SK-N-SH (cell line): ENCODE measurements at places on chromosomes 5 and 9.

DNA sequence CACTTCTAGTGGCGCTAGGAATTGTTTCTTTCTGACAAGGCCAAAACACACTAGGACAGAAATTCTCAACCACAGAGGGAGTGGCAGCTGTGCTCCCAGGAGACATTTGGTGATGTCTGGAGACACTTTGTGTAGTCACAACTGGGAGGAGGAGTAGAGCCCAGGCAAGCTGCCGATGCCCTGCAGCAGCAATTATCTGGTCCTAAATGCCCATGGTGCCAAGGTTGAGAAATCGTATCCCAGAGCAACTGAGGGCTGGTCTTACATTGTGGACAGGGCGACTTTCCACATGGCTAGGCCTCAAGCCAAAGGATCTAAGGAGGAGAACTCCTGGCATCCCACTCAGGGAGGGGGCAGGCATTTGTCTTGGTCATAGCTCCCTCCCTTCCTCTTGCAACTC, 259.9 kb downstream of the GADD45G start:
- H3K27ac ChIP-seq: no peak overlapping the region
- peaks cover 3% of the 10 kb centered on the region; the same call in 1 of the 2 replicates for H3K4me1 ChIP-seq
- no peaks in the 10 kb centered on the region for H3K27me3 ChIP-seq
- no peak for DNase-seq
- no peak overlapping the region for H3K4me3 ChIP-seq
- H3K36me3 ChIP-seq: no peaks in the 10 kb centered on the region

- no peak overlapping the region for H3K4me3 ChIP-seq
- H3K36me3 ChIP-seq: no peaks in the 10 kb centered on the region
- H3K27ac ChIP-seq: no peak overlapping the region
- DNase-seq: no peak
- no peaks in the 10 kb centered on the region for H3K27me3 ChIP-seq
These were observed 379.5 kb downstream of the TMEM232 start for GRCh38 chr5:110346893-110347358.

- H3K36me3 ChIP-seq: no peaks in the 10 kb centered on the region
- DNase-seq: peak; percentile 93
- H3K4me3 ChIP-seq: no peak overlapping the region
- no peak overlapping the region for H3K27ac ChIP-seq
These were observed 17.9 kb downstream of the CRB2 start for GRCh38 chr9:123373946-123374345.

GRCh38 chr5:155960177-155960576, 366.8 kb upstream of the SGCD start:
- no peaks in the 10 kb centered on the region for H3K4me1 ChIP-seq
- no peaks in the 10 kb centered on the region for H3K36me3 ChIP-seq
- no peak for DNase-seq
- H3K27me3 ChIP-seq: no peaks in the 10 kb centered on the region
- no peak overlapping the region for H3K27ac ChIP-seq

DNA sequence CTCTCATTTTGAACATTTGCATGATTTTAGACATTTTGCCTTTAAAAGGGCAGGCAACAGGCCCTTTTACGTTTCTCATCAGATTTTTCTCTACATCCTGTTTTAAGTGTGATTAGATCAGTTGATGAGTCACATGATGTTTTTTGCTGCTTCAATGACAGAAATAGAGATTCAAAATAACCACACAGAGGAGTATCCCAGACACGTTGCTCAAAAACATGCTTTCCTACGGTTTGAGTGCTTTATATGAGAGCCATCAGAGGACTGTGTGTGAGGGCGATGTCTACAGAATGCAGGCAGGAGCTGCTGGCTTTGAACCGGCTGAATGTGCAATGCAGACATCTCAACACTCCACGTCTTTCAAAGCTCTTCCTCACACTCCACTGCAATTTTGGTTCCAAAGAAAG, 42.1 kb downstream of the OTULIN start:
- peak overlapping the region; percentile 58 for H3K27ac ChIP-seq
- no peaks in the 10 kb centered on the region for H3K27me3 ChIP-seq
- peaks cover 9% of the 10 kb centered on the region for H3K4me1 ChIP-seq
- peaks cover 38% of the 10 kb centered on the region for H3K36me3 ChIP-seq

DNA sequence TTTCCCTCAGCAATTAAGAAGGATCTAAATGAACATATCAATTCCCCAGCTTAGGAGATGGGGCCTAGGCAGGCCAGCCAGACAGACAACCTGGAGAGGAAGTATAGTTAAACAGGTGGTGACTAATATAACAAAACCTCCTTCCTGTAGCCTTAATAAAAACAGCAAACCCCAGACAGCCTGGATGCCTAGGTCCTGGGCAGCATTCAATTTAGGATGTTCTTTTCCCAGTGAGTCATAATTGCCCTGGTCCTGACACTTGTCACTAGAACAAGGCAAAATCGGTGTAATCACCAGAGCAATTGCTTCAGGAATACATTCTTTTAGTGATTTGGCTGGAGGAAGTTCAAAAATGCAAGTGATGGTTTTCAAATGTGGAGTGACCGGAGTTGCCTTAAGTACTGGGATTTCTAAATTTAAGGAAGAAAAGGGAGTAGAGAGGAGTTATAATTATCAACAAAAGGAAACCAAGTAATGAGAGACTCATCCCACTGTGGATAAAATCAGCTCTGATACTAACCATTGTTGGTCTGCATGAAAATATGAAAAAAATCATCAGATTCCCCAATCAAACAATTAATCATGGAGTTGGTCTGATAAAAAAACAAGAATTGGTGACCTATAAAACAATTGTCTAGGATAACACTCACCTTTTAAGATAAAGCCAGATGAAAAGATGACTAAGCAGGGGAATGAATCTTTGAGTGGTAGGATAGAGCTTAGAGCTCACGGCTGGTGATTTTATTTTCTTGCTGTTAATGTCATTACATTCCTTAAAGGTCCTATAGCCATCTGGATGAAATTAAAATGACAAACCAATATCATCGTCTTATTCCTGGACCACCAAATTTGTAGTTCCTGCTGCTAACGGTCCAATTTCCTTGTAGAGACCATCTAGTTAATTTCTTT, 39.0 kb upstream of the TARS1 start:
- H3K27me3 ChIP-seq: no peaks in the 10 kb centered on the region
- H3K4me1 ChIP-seq: peaks cover 3% of the 10 kb centered on the region
- peak overlapping the region; percentile 95 for H3K27ac ChIP-seq
- H3K4me3 ChIP-seq: peak overlapping the region; percentile 26

DNA sequence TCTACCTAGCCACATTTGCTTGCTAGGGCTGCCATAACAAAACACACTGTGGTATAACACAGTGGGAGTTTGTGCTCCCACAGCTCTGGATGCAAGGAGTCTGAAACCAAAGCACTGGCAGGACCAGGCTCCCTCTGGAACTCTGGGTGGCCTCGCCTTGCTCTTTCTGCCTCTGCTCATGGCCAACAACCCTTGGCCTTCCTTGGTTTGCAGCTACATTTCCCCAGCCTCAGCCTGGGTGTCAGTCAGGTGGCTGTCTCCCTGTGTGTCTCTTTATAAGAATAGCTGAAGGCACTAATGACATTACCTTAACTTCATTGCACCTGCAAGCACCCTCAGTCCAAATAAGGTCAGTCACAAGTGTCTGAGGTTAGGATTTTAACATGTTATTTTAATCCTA, 101.0 kb upstream of the IRX2 start:
- peaks cover 6% of the 10 kb centered on the region; the same call in 1 of the 2 replicates for H3K27me3 ChIP-seq
- H3K36me3 ChIP-seq: no peaks in the 10 kb centered on the region
- no peak for DNase-seq

GRCh38 chr9:91191411-91192380, 170.0 kb downstream of the AUH start:
- H3K27ac ChIP-seq: no peak overlapping the region
- no peaks in the 10 kb centered on the region for H3K36me3 ChIP-seq
- no peak for DNase-seq
- H3K4me1 ChIP-seq: no peaks in the 10 kb centered on the region; the same call in 1 of the 2 replicates
- H3K27me3 ChIP-seq: no peaks in the 10 kb centered on the region

GRCh38 chr5:100900796-100901781, 2.0 kb downstream of the ST8SIA4 start:
- H3K27ac ChIP-seq: no peak overlapping the region
- H3K4me1 ChIP-seq: no peaks in the 10 kb centered on the region

GRCh38 chr5:143129910-143130612, 273.4 kb downstream of the NR3C1 start:
- H3K27me3 ChIP-seq: no peaks in the 10 kb centered on the region
- peaks cover 15% of the 10 kb centered on the region for H3K4me1 ChIP-seq
- H3K4me3 ChIP-seq: no peak overlapping the region
- no peak for DNase-seq
- peaks cover 12% of the 10 kb centered on the region; the same call in 1 of the 2 replicates for H3K36me3 ChIP-seq
- peak overlapping the region; percentile 39 for H3K27ac ChIP-seq

DNA sequence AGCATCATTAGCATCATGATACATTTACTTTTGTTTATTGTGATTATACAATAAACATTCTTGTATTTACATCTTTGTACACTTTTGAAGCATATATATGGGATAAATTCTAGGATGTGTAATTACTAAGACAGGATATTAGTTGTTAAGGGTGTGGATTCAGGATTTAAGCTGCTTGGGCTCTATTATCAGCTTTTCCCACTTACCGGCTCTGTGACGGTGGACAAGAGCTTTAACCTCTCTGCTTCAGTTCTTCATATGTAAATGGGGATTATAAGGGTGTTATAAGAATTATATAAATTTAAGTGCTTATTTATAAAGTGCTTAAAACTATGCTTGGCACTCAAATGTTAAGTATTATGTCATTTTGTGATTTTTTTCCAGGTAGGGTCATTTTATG, 131.1 kb downstream of the FER start:
- peaks cover 6% of the 10 kb centered on the region for H3K36me3 ChIP-seq
- no peak overlapping the region for H3K27ac ChIP-seq
- DNase-seq: no peak

DNA sequence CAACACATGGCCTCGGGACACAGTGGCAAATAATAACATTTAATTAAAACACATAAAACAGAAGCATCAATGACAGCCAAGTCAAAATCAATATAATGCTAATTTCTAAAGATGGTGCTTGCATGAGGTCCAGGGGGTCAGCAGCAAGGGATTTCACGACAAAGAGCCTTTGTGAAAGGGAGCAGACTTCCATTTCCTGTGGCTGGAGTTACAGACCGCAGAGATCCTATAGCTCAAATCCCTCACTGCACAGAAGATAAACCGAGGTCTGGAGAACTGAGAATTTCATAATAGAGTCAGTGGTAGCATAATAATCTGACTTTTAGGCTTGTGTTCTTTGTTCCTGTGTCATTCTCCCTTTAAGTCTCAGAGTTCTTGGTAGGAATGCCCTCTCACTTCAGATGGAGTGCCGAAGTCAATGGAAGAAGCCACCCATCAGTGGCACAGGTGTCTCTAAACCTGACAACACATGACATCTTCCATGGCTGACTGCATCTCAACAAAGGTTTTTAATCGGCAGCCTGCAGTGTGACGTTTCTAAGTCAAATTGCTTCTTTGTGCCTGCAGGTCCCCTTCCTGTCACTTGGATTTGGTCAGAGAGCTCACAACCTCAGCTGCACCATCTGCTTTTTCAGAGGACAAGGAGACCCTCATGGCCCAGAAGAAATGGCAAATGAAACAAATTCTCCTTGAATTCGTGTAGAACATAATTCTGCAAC, 67.4 kb downstream of the CARTPT start:
- no peak for DNase-seq
- 0 out of 2 replicates have a peak, but pooled peaks cover 4% of the 10 kb centered on the region for H3K4me1 ChIP-seq
- H3K27me3 ChIP-seq: no peaks in the 10 kb centered on the region
- H3K36me3 ChIP-seq: no peaks in the 10 kb centered on the region
- no peak overlapping the region for H3K27ac ChIP-seq

GRCh38 chr9:7316967-7317366, 482.6 kb downstream of the DMAC1 start:
- no peak overlapping the region for H3K27ac ChIP-seq
- no peak for DNase-seq
- H3K4me3 ChIP-seq: no peak overlapping the region
- no peaks in the 10 kb centered on the region for H3K27me3 ChIP-seq

GRCh38 chr9:136093346-136093986, 1.6 kb downstream of the NACC2 start:
- H3K27me3 ChIP-seq: no peaks in the 10 kb centered on the region
- no peak overlapping the region for H3K27ac ChIP-seq
- peak; percentile 69 for DNase-seq
- no peaks in the 10 kb centered on the region for H3K36me3 ChIP-seq
- H3K4me1 ChIP-seq: peaks cover 40% of the 10 kb centered on the region; the same call in 1 of the 2 replicates
- peak overlapping the region; percentile 78 for H3K4me3 ChIP-seq

- no peaks in the 10 kb centered on the region for H3K36me3 ChIP-seq
- no peaks in the 10 kb centered on the region; the same call in 1 of the 2 replicates for H3K27me3 ChIP-seq
- no peak overlapping the region for H3K4me3 ChIP-seq
These were observed 166.0 kb upstream of the IRX2 start for GRCh38 chr5:2917524-2917923.

GRCh38 chr5:136054142-136055019, 25.6 kb downstream of the TGFBI start:
- peak overlapping the region; percentile 97 for H3K27ac ChIP-seq
- H3K4me1 ChIP-seq: peaks cover 59% of the 10 kb centered on the region
- DNase-seq: no peak
- peaks cover 31% of the 10 kb centered on the region; the same call in 1 of the 2 replicates for H3K36me3 ChIP-seq
- no peaks in the 10 kb centered on the region for H3K27me3 ChIP-seq

GRCh38 chr9:88090151-88090581, 48.1 kb downstream of the SPATA31C2 start:
- no peak for DNase-seq
- no peaks in the 10 kb centered on the region for H3K36me3 ChIP-seq
- no peak overlapping the region for H3K27ac ChIP-seq
- H3K27me3 ChIP-seq: no peaks in the 10 kb centered on the region

GRCh38 chr5:119417891-119418605, 34.2 kb upstream of the HSD17B4 start:
- H3K4me3 ChIP-seq: no peak overlapping the region
- no peak overlapping the region for H3K27ac ChIP-seq
- no peaks in the 10 kb centered on the region for H3K27me3 ChIP-seq
- H3K36me3 ChIP-seq: no peaks in the 10 kb centered on the region
- H3K4me1 ChIP-seq: no peaks in the 10 kb centered on the region; the same call in 1 of the 2 replicates

GRCh38 chr9:91572044-91572443, 148.4 kb upstream of the NFIL3 start:
- no peaks in the 10 kb centered on the region for H3K27me3 ChIP-seq
- no peak overlapping the region for H3K27ac ChIP-seq
- H3K4me1 ChIP-seq: no peaks in the 10 kb centered on the region
- DNase-seq: no peak
- no peak overlapping the region for H3K4me3 ChIP-seq
- no peaks in the 10 kb centered on the region for H3K36me3 ChIP-seq

- no peak for DNase-seq
- H3K27ac ChIP-seq: no peak overlapping the region
- H3K4me3 ChIP-seq: no peak overlapping the region
- H3K4me1 ChIP-seq: no peaks in the 10 kb centered on the region
- H3K36me3 ChIP-seq: no peaks in the 10 kb centered on the region
- H3K27me3 ChIP-seq: no peaks in the 10 kb centered on the region
These were observed 732.0 kb downstream of the CDH18 start for GRCh38 chr5:19256036-19256435.

DNA sequence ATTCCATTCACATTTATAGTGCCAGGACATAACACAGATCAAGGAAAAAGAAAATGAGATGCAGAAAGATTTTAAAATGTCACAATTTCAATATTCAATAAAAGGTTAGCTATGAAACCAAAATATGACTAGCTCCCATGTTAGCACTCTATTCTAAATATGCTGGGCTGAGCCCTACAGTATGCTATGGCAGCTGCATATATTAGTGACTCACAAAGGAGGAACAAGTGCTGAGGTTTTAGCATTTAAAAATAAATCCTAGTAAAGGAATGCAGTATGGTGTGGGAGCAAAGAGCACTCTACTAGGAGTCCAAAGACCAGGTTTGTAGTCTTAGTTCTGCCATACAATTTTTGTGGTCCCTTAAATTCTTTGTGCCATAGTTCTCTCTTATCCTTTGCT, 118.4 kb downstream of the OXCT1 start:
- H3K36me3 ChIP-seq: 0 out of 2 replicates have a peak, but pooled peaks cover 2% of the 10 kb centered on the region
- H3K4me1 ChIP-seq: peaks cover 4% of the 10 kb centered on the region; the same call in 1 of the 2 replicates
- H3K27ac ChIP-seq: no peak overlapping the region
- no peak overlapping the region for H3K4me3 ChIP-seq
- DNase-seq: no peak
- H3K27me3 ChIP-seq: no peaks in the 10 kb centered on the region
